ENCODE measurements at places on chromosomes 2 and 18.

DNA sequence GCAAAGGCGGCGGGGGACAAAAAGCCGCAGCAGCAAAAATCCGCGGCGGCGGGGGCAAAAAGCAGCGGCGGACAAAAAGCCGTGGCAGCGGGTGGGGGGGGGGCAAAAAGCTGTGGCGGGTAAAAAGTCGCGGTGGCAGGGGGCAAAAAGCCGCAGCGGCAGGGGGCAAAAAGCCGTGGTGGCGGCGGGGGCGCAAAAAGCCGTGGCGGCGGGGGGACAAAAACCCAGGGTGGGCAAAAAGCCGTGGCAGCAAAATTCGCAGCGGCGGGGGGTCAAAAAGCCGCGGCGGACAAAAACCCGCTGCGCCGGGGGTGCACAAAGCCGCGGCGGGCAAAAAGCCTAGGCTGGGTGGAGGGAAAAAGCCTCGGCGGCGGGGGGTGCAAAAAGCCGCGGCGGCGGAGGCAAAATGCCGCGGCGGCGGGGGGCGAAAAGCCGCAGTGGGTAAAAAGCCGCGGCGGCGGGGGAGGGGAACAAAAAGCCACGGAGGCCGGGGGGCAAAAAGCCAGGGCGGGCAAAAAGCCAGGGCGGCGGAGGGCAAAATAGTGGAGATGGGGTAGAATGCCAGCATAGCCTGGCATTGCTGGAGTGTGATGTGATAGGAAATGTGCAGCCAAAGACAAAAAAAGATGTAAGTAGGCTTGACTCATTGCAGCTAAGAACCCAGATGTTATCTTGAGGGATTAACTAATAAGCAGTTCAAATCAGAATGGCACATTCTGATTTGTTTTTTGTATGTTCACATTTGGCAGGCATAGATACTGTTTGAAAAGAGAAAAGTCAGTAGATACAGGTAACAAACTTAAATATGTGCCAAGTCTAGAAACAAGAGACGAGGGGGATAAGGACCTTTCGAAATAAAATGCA is 1076.3 kb downstream of the RPIA start:
- DNase-seq: no peak

DNA sequence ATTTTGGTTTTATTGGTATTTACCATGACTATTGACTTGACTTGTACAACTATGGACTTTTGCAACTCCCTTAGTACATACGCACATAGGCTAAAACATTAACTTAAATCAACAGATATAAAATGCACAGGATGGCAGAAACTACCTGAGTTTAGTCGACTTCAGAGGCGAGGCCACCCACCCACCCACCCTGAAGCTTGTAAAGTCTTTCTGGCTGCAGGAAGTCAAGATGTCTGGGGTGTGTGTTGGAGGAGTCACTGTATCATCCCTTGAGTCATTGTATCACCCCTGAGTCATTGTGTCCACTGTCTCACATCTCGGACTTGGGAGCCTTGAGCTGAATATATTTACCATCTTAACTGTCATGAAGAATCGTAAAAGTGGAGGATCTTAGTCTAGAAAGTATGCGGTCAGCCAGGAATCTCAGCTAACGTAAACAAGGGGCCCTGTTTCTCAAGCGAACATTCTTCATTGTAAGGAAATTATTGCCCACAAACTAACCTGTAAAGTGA is 140.0 kb upstream of the ST6GAL2 start:
- DNase-seq: no peak

DNA sequence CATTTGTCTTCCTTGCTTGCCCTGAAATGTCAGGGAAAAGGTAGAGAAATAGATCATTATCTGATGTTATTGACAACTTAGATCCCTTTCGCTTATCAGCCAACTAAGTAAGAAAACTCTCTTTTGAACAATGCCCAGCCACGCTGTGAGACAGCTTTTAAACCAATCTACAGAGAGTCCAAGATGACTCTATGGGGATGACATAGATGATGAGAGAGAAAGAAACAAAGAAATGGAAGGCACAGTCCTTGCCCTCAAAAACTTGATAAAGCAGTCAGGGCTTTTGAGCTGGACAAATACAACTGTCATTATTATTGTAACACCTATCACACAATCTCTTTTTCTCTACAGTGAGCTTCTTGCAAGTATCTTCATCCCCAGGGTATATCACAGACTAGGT is 222.6 kb downstream of the SETBP1 start:
- DNase-seq: no peak

DNA sequence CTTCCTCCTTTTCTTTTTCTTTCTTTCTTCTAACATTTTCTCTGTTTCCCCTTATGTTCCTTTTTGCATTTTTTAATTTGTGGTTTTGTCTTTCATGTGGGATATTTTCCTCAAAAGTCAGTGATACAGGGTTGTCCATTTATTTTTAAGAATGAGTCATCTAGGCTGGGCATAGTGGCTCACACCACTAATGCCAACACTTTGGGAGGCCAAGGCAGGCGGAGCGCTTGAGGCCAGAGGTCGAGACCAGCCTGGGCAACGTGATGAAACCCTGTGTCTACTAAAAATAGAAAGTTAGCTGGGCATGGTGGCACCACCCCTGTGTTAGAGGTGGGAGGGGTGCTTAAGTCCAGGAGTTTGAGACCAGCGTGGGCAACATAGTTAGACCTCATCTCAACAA is 35.8 kb downstream of the KATNAL2 start:
- DNase-seq: no peak

DNA sequence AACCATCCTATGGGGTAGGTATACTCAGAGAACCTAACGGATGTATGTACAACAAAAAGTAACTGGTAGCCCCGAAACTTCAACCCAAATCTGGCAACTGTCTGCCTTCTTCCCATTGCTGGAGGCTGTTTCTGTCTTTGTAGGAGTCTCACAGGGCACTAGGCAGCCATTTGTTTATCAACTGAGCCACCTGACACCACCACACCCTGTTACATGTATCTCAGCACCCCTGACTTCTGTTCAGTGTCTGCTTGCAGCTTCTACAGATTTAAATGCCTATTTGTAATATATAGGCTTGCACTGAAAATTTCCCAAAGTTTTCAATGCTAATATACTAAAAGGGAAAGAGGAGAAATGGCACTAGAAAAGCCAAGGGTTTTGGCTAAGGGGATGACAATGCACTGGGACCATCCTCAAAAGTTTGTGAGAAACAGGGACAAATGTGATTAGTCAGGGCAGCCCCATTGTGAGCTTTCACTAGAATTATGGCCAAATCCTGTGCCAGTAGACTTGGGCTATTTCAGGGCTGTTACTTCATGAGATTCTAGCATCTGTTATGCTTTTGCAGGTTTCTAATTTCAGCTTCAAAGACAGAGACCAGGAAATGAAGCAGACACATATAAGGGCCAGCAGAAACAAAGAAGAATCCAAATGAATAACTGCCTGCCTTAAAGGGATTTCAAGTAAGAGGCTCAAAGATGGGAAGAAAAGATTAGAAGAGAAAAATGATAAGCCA is 103.3 kb downstream of the MYO5B start:
- no peak for DNase-seq

DNA sequence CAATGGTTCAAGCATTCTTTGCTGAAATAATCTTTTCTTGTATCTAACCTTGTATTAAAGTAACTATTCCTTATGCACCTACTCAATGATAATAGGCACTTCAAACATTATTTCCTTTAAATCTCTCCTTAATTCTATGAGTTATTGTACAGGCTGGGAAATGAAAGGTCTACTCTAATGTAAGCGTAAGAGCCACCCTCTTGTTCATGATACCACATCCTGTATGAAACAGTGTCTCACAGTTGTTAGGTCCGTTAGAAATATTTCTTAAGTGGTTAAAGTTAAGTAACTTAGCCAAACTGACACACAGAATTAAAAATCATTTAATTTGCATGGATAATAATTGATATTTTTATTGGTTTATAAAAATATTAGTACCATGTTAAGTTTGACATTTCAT is 162.5 kb upstream of the RPRM start:
- DNase-seq: no peak

DNA sequence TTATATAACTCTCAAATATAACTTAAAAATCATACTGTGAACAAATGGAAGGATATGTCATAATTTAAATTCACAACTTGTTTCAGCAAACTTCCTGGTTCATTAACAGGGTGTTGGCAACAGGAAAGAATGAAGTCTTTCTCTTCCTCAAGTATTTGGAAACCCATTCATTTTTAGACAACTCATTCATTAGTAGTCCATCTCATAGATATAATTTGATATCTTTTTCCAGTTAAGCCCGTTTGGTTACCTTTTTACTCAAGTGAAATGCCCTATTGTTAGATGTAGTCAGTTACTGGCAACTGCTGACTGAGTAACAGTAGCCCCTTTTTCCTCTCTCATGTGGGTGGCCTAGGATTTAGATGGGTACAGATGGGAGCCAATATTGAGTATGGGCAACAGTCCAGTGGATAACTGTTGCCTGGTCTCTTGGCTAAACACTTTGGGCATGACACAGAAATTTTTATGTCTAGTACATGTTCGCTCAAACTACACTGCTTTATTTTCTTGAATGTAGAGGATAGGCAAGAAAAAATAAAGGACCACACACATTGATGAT is 4.6 kb upstream of the UGP2 start:
- DNase-seq: no peak

GRCh38 chr2:65331336-65332025 is 100.9 kb downstream of the SPRED2 start:
- no peak for DNase-seq

Data from non-pigmented ciliary epithelial cell (primary cell).